ENCODE measurements at places on chromosomes 5 and 9. TPM values are rescaled to one million over a fixed set of nuclear protein-coding genes. Genes with fewer than 3 reads are reported as not detected.
A peak's percentile ranks its signal among the peaks of the same experiment; 100 is the strongest.

GRCh38 chr5:71633255-71634155 lies 46.4 kb downstream of the MCCC2 start:
- no peak for DNase-seq

- DNase-seq = no peak
Observed at GRCh38 chr9:100379862-100380261, 27.1 kb upstream of the TEX10 start.

DNA sequence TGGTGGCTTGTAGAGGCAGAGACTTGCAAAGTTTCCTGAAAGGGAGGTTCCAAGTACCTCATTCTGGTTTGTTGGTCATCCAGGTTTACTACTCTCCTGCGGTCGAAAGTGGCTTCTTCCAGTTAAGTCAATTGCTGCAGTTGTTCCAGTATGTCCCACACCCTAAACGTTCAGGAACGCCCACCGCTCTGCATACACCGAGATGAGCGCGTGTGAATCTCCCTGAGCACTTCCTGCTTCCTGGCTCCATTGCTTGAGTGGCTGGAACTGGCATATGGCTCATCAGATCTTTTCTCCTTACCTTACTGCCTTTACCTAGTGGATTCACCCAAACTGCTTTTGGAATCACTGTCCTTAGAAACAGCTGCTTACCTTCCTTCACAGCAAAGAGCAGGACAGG lies 59.1 kb upstream of the GLIS3 start:
- no peak for DNase-seq

- no peak for DNase-seq
Observed at GRCh38 chr5:90477621-90478215, 3.1 kb downstream of the POLR3G start.

DNA sequence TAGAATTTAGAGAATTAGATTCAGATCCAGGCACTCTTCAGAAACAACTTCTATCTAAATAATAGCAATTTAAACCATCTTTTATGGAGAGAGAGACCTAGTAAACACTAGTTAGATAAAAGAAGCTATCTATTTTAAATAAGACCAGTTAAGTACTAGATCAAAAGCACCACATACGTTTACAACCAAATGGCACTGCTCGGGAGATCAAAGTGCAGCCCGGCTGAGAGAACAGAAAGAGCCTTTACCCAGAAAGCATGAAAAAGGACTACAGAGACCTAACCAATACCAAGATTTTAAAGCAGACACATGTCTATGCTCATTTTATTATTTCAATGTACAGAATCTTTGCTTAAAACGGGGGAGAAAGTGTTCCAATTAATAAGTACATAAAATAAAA lies 30.8 kb downstream of the LIX1 start:
- no peak for DNase-seq

DNA sequence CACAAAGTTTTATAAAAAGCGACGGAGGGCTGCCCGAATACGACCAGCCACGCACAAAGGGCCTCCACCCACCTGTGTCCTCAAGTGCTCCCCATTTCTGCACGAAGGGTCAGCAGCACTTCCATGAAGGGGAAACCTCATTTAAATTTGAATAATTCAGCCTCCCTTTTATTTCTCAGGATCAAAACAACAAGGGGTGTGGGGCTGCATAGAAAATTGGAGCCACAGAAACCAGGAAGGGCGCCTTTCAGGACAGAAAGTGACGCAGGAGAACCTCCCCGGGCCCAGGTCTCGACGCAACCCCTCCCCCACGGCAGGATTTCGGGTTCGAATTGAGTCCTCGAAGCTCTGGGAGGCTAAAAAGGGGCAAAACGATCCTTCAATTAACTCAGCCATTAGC lies 2.1 kb downstream of the NRARP start:
- DNase-seq = no peak

DNA sequence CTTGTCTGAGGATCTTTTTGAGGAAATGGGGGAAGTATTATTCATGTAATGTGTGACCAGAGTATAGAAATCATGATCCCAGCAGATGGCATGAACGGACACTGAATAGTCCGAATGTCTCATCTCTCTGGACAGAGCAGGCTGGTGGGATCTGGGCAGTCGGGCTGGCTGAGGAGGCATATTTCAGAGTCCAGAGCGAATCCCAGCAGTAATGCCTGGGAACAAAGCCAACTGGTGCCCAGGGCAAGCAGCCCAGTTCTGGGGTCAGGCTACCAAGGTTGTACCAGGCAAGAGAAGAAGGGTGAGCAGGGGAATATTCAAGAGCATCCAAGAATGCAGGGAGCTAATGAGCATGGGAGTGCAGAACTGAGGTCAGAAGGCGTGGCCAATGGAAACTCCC lies 306.4 kb downstream of the ZSWIM6 start:
- no peak for DNase-seq

DNA sequence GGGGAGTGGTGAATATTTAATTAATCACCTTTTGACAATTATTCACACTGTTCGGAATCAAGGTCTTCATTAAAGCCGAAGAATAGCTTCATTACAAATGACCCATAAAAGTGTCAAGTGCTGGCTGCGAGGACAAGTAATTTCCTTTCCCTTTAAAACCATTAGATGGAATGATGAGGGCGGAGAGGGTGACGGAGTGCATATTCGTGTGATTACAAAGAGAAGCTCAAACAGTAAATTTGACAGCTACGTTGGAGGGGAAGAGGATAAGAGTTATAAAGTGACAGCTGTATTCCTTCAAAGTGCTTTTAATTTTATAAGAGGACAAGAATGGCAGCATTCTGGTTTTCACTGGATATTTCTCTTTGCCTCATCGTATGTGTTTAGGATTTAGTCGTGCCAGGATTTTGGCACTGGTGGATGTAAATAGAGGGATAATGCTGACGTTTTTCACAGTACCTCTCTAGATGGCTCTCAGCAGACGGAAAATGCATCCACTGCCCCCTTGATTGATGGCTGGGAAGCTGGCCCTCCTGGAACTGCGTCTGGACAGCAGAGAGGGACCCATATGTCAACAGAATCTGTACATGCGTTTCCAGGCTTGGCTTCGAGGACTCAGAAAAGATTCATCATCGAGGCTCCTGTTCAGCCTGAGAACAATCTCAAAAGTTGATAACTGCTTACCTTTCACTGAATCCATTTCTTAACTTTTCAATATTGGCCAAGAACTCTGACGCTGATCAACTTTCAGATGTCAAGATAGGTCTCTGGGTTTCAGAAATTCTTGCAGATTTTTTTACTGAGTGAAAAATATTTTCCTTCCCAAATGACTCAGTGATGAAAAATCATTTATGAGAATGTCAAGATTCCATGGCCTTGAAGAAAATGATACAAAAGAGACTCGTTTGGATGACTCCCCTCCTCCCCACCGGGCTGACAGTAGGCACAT lies 50.4 kb upstream of the IRX2 start:
- DNase-seq = no peak

DNA sequence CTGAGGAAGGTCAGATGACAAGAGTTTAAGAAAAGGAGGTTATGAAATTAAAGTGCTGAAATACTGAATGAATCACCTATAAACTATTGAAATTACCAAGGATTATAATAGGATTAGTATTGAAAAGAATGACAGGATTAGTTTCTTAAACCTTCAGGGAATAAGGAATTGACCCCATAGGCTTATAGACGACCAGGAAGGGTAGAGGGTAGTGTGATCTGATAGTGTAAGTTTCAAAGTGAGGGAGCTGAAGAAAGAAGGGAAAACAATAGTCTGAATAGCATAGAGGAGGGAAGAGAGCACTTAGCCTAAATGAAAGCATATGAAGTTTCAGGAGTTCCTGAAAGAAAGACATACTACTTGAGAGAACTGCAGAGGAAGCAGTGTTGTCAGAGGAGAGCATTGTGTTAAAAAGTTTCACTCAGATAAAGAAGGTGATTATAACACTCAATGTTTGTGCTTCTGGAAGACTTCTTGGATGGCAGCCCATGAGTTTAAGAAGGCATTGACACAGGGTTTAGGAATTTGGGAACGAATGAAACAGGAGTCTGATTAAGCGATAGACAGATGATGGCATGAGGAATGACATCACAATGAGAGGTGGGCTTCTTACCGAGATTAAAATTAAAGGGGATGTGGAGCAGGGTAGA lies 557.9 kb upstream of the GRAMD2B start:
- no peak for DNase-seq

DNA sequence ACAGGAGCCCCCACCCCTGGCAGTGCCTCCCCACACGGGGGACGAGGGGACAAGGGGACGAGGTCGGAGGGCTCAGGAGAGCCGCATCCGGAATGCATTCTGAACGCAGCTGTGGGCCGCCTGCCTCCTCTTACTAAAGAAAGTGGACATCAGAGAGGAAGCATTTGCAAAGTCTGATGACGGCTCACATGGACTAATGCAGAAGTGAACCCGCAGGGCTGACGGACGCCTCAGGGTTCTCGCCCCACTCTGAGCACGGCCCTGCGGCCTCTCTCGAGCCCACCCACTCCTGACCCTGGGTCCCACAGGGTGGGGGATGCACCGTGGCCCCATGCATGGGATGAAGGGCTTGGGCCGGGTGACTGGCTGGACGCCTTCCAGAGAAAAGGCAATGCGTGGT lies 5.9 kb downstream of the LPCAT1 start:
- DNase-seq = peak; percentile 59

GRCh38 chr9:100939636-100940035 lies 88.9 kb upstream of the PLPPR1 start:
- DNase-seq = no peak

DNA sequence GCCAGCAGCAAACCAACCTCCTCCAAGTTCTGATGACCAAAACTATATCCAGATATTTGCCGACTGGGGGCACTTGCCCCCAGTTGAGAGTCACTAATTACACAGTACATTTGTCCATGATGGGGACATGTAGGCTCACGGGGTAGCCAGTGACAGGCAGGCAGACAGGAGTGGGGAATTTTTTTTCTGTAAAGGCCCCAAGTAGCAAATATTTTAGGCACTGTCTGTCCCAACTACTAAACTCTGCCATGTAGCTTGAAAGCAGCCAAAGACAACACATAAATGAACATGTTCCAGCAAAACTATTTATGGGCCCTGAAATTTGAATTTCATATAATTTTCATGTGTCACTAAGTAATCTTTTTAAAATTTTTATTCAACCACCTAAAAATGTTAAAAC lies 80.7 kb downstream of the GRIA1 start:
- no peak for DNase-seq

DNA sequence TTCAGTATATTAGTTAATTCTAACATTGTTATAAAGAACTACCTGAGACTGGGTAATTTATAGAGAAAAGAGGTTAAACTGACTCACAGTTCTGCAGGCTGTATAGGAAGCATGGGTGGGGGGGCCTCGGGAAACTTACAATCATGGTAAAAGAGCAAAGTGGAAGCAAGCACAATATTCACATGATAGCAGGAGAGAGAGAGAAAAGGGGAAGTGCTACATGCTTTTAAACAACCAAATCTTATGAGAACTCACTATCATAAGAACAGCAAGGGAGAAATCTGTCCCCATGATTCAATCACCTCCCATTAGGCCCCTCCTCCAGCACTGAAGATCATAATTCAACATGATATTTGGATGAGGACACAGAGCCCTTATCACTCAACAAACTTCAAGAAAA lies 324.9 kb downstream of the ZNF608 start:
- no peak for DNase-seq

- DNase-seq = no peak
Observed at GRCh38 chr5:159951834-159952233, 35.6 kb downstream of the ADRA1B start.

- no peak for DNase-seq
Observed at GRCh38 chr9:86126998-86127972, 27.9 kb upstream of the GOLM1 start.

GRCh38 chr5:61447780-61448495 lies 115.9 kb downstream of the ZSWIM6 start:
- no peak for DNase-seq

- peak; percentile 33 for DNase-seq
Observed at GRCh38 chr9:134959126-134959970, 41.6 kb upstream of the FCN1 start.

GRCh38 chr5:82346399-82347165 lies 68.4 kb upstream of the RPS23 start:
- no peak for DNase-seq

GRCh38 chr9:101055516-101055915 lies 27.0 kb downstream of the PLPPR1 start:
- no peak for DNase-seq

DNA sequence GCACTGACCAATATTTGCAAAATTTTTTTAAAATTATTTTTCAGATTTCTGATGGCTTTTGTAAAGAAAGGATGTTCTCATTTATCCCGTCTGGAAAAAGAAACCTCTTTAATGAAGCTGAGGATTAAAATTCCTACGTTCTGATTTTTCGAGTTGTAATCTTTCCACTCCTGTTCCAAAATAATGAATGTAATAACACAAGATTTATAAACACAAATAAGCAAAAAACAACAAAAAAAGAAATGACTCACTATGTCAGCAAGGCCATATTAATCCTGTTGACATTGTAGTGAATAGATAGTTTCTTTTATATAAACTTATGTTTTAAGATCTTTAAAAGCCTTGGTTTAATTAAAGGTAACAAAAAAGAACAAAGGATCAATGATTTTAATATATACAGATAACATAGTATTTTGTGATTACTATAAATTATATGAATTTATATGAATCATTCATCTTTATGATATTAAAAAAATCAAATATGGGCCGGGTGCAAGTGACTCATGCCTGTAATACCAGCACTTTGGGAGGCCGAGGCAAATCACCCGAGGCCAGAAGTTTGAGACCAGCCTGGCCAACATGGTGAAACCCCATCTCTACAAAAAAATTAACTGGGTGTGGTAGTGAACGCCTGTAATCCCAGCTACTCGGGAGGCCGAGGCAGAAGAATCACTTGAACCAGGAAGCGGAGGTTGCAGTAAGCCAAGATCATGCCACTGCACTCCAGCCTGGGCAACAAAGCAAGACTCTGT lies 336.6 kb upstream of the DAB2 start:
- no peak for DNase-seq

DNA sequence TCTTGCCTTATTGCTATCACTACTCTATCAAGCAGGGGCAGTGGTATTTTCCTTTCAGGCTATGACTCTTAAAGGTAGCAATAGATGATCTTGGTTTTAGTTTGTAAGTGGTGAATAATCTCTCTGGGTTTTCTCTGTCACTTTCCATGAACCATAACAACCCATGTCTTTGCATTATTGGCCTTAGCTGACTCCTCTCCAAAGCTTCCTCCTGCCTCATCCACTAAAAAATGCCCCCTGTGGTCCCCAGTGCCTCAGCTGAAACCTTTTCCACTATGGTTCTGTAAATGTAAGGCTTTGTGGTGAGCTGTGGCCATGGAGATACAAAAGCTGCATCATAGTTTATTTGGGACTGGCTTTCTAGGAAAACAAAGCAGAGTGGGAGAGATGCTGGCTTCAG lies 128.8 kb downstream of the GPBP1 start:
- no peak for DNase-seq

TAS2R1 gene
- not detected for total RNA-seq

EQTN gene
- not detected for total RNA-seq

SLC34A3 gene
- total RNA-seq = not detected

DDX4 gene
- not detected for total RNA-seq

CCNI2 gene
- total RNA-seq = not detected

IL9 gene
- not detected for total RNA-seq

PRLR gene
- 0.30 TPM for total RNA-seq

OTP gene
- total RNA-seq = not detected

RANBP6 gene
- 21.6 TPM for total RNA-seq

SUSD3 gene
- total RNA-seq = 1.1 TPM

IRX4 gene
- 12.1 TPM for total RNA-seq

TMEM215 gene
- not detected for total RNA-seq

SOHLH1 gene
- not detected for total RNA-seq

SIT1 gene
- not detected for total RNA-seq

FIBCD1 gene
- 0.54 TPM for total RNA-seq

PGM5 gene
- total RNA-seq = 191 TPM
